D341Med (cell line): ENCODE measurements at places on chromosomes 16 and 17.

GRCh38 chr16:57875347-57875746 is 73.1 kb upstream of the KIFC3 start:
- DNase-seq = no peak

DNA sequence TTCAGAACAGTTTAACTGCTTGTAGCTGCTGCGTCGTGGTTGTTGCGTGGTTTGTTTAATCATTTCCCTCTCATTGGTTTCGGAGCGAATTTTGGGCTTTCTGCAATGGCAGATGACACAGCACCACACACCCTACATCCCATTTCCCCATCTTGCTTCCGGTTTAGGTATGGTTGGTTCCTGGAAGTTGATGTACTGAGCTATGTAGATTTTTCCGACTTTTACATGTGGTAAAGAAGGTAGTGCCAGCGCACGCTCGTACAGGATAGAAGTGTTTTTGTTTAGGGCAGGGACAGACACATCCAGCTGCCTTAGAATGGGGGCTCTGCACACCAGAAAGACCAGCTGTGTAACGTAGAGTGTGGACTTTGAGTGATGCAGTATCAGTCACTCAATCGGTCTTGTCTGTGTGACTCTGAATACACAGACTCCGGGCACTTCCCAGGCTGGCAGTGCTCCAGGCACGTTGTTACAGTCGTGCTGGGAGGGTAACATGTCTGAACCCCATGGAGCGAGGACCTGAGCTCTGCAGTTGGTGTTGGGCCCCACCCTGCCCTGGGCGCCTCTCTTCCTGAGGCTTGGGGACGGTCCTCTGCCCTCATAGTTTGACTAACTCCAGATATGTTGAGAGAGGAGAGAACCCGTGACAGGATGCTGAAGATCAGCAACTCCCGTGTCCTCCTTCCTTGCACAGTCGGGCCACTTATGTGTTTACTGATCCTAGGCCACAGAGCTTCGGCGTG is 172.0 kb upstream of the CHMP6 start:
- DNase-seq = no peak

DNA sequence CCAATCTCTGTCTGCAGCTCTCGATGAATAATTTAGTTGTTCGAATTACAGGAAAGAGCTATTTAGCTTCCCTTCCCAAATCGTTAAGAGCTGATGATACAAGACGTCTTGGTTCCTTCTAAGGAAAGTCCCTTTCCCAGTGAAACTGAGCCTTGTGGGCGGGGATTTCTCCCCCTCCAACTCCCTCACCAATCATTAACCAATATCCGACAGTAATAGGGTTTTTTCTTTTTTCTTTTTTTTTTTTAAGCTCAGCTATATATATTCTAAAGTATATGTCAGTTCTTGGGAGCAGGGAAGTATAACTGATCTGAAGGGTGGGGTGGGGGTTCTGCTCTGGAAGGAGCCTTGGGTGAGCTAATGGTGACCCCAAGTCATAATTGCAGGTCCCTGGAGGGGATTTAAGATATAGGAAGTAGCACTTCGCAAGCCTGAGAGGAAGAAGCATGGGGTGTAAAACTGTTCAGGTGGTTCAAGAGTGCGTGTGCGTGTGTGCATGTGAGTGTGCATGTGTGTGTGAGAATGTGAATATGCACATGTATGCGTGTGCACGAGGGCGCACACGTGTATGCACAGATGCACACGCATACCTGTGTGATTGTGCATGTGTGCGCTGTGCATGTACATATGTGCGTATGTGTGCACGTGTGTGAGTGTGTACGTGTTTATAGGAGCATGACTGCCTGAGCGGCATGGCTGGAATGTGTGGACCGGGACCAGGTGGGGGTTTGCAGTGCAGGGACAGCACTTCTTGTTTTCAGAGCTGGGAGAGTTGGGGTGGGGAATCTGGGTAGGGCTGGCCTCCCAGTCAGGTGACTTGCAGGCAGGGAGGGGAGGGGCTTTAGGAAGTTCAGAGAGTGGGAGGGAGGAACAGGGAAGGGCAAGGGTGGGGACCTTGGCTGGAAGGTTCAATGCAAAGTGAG is 42.7 kb downstream of the SOCS3 start:
- DNase-seq = no peak

GRCh38 chr16:53183442-53183841 is 128.7 kb downstream of the CHD9 start:
- DNase-seq = no peak

GRCh38 chr16:50900391-50900942 is 158.6 kb downstream of the CYLD start:
- no peak for DNase-seq

DNA sequence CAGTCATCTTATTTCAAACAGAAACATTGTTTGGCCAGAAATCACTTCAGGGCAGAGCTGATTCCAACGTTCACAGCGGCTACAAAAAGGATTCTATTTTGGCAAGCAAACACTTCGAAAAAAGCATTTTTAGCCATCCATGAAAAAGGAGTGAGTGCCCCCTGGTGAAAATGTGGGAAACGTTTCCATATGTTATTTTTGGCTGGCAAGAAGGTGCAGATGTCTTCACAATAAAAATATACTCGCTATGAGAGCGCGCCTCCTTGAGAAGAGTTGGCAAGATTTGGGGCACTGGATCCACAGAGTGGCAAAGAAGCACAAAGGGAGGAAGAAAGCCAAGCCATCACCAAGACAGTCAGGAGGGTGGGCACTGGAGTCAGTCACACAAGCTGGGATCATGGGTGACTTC is 191.1 kb downstream of the CHD9NB start:
- peak; percentile 50 for DNase-seq

GRCh38 chr17:65530523-65531255 is 30.8 kb downstream of the AXIN2 start:
- DNase-seq = no peak

DNA sequence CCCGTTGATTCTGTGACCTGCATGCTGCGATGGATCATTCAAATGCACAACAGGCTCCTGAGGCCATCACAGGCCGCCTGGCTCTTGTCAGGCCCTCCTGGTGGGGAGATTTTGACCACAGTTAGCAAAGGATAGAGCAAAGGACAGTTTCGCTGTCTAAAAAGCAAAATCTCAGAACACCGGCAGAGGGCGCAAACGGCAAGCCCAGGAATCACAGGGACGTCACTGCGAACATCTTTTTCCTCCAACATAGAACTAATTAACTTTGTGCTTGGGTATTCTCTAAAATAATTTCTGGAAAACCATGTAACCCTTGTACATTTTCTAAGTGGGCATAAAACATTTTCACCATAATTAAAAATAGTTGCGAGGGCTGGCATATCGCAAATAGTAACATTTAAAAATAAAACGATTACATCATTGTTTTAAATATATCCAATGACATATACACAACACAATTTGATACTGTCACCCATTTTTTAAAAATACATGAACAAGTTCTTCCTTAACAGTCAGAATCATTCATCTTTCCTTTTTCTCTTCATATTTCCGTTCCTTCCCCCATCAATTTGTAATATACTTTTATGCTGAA is 19.7 kb upstream of the SLC47A1 start:
- DNase-seq = peak; percentile 47

GRCh38 chr17:57152967-57153528 is 68.0 kb downstream of the AKAP1 start:
- DNase-seq = no peak

DNA sequence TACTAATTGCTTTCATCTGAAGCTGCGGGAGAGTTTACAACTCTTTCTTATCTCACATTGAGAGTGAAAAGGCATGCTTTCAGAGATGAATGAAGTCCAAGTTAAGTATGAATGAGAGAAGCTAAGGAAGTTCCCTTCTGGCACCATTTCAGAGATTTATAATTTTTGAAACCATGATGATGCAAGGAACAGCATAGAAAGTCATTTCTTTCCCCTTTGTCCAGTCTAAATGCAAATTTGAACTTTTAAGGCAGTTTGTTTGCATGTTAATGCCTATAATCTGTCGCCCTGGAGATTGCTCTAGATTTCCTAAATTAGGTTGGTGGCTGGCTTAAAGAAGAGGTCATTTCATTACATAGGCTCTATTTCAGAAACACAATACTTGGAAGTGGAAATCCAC is 594.8 kb upstream of the GOT2 start:
- no peak for DNase-seq

DNA sequence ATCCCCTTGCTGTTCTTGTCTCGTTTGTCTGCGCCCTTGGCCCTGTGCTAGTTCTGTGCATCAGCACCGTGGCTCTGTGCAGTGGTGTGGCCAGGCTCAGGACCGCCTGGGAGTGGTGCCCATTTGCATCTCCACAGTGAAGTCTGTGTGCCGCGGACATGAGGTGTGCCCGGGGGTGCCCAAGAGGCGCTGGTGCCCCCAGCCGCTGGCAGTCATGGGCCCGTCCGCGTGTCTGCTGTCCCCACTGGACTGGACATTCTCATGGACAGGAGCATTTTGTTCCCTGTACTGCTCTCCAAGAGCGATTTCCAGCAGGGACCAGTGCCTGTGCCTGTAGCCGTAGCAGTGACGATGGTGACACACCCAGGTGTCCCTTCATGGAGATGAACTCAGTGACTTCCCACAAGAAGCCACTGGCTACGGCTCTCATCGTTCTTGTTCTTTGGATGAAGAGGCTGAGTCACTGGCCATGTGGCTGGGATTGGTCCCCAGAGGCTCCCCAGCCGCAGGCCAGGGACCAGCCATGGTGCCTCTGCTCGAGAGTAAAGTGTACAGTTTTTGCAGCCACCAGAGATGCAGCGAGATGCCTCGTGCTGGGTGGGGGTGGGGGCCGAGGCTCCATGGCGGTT is 13.0 kb upstream of the MC1R start:
- no peak for DNase-seq

DNA sequence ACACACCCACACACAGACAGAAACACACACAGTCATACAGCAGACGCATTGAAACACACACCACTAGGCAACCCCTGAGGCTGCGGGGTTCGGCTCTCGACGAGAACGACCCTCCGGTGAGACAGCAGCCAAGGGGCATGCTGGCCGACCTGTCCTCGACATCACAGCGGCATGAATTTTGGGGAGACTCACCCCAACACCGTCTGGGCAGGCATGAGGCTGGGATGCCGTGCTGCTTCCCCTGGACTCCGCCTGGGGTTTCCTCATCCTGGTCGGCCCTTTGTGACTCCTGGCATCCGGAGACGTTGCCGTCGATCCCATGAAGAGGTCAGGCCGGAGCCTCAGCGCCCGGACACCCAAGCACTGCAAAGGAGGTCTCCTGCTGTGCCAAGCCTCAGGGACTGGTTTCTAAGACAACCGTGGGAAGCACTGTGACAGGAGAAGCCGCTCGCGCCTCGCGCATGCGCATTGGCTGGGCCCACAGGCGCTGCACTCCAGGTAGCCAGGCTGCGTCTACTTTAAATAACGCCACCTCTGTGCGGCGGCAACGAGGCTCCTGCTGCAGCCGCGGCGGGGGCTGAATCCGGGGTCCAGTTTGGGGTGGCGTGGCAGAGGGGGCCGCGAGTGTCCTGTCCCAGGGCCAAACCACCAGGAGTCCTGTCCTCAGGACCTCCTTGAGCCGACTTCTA is 13.8 kb upstream of the KCNJ18 start:
- no peak for DNase-seq

DNA sequence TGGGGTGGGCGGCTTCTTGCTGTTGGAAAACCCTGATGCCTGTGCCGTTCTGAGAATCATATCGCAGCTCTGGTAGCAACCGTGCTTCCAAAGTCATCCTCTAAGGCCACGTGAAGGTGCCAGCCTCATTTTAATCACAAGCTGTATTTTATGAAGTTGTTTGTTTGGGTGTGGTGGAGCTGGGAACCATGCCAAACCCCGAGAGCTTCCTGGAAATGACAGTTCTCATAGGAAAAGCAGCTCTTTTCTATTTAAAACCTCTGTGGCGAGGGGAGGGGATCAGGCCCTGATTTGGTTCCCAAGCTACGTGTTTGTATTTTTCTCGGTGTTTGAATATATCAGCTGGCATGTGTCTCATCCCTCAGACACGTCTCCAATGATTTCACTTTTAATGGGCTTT is 21.7 kb downstream of the KNOP1 start:
- DNase-seq = no peak

- DNase-seq = no peak
Measured at GRCh38 chr17:67737145-67737544, 19.4 kb downstream of the NOL11 start.

DNA sequence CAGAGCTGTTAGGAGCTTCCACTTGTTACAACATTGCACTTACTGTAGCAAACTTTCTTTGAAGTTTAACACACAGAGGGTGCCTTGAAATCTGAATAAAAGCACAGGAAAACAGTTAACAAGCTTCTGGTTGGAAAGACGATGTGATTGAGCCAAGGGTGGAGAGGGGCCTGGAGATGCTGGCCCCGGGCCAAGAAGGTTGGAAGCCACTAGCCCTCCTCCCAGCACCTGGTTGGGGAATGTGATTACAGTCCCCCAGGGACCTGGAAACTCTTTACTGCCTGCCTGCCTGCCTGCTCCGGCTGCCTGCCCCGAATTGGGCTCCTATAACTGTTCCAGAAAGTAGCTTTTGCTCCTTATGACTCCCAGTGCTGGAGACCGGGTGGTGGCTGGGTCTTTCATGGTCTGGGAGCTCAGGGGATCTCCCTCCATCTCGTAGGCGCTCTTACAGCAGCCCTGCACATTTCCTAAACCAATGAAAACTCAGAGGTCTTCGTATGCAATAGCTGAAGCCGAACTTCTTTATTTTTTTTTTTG is 48.0 kb upstream of the ZFHX3 start:
- DNase-seq = peak; percentile 57

GRCh38 chr16:51408357-51408756 is 257.3 kb upstream of the SALL1 start:
- no peak for DNase-seq

DNA sequence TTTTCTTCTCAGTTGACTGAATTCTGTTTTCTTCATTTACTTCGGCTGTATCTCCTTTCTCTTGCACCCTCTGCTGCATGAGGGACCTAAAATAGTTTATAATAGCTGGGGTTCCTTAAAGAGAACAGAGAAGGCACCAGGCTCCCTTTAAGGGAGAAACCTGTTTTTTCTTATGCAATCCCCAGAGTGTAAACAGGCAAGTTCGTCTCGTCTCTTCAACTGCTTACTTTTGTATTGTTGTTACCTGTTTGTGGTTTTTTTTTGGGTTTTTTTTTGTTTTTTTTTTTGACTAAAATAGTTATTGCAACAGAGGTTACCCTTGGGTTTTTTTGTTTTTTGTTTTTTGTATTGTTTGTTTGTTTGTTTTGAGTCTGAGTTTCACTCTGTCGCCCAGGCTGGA is 3.7 kb upstream of the LDHD start:
- no peak for DNase-seq

GRCh38 chr17:46876353-46876887 is 25.0 kb downstream of the WNT9B start:
- peak; percentile 78 for DNase-seq

- DNase-seq = no peak
Measured at GRCh38 chr16:85924675-85925074, 25.7 kb downstream of the IRF8 start.
